ENCODE measurements at places on chromosomes 11 and 22.

- no peak for DNase-seq
Measured at GRCh38 chr11:113971506-113972195, 3.3 kb upstream of the HTR3A start.

- DNase-seq = no peak
Measured at GRCh38 chr11:120594746-120595145, 83.2 kb downstream of the GRIK4 start.

- DNase-seq = peak; percentile 59
Measured at GRCh38 chr22:29149841-29150555, 55.7 kb upstream of the EMID1 start.

- no peak for DNase-seq
Measured at GRCh38 chr11:59076876-59077571, 9.1 kb upstream of the GLYATL1B start.

DNA sequence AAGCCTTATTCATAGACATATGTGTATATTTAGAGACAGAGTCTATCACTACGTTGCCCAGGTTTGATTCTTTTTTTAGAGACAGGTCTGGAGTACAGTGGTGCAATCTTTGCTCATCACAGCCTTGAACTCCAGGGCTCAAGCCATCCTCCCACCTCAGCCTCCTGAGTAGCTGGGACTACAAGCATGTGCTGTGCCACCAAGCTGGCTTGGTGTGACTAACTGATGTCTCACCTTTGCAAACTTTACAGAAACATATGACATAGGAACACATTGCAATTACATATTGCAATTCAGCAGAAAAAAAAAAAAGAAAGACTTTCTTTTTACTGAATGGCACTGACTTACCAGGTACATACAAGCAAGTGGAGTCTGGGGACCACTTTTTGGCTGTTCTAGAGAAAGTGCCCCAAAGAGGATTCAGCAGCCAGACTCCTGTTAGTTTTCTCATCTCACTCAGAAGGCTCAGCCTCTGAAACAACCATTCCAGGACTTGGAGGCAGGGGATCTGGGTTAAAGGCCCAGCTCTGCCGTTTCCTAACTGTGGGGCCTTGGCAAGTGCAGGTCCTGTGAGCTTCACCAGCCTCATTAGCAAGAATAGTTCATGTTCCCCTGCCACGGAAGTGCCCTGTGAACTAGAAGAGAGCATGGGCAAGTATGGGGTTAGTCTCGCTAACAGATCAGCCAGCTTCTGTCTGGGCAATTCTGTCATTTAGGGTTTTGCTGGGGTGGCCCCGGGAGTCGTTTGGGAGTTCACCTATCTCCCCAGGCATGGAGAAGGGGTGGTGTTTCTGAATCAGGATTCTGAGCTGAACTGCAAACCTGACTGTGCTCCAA, 11.3 kb upstream of the NFAM1 start:
- DNase-seq = no peak

- no peak for DNase-seq
Measured at GRCh38 chr11:93572171-93572570, 29.0 kb upstream of the SMCO4 start.

DNA sequence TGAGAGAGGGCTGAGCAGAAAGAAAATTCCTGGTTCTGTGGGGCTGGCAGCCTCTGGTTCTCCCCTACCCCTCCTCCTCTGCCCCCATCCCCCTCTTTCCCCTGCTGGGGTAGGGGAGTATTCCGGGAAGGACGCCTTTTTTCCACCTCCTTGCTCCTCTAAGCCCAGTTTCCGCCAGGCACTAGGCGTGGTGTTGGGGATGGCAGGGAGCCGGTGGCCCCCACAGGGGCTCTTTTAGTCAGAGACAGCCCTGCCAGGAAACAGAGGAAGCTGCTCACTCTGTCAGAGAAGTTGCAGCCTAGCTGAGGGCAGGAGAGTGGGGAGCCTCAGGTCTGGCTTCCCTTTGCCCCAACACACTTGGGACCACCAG, 15.6 kb upstream of the ARHGEF17 start:
- no peak for DNase-seq

All from posterior cingulate gyrus (tissue), 11 donors.